ENCODE measurements at places on chromosomes 13 and 19.
A peak's percentile ranks its signal among the peaks of the same experiment; 100 is the strongest.

GRCh38 chr13:80141123-80141849 lies 199.6 kb downstream of the SPRY2 start:
- peak; percentile 50 for DNase-seq

GRCh38 chr19:15324791-15325519 lies 7.4 kb downstream of the BRD4 start:
- DNase-seq: no peak

GRCh38 chr19:38383743-38384142 lies 4.1 kb downstream of the GGN start:
- no peak for DNase-seq

DNA sequence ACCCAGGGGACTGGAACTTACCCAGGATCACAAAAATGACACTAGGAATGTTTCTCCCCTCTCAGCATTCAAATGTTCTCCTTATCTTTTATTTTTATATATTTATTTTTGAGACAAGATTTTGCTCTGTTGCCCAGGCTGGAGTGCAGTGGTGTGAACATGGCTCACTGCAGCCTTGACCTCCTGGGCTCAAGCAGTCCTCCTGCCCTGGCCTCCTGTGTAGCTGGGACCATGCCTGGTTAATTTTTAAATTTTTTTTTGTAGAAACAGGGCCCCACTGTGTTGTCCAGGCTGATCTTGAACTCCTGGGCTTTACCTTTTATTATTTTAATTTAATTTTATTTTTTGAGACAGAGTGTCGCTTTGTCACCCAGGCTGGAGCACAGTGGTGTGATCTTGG lies 108.2 kb downstream of the PCCA start:
- no peak for DNase-seq

- DNase-seq: no peak
These were observed 2.8 kb upstream of the ICAM1 start for GRCh38 chr19:10268071-10268470.

DNA sequence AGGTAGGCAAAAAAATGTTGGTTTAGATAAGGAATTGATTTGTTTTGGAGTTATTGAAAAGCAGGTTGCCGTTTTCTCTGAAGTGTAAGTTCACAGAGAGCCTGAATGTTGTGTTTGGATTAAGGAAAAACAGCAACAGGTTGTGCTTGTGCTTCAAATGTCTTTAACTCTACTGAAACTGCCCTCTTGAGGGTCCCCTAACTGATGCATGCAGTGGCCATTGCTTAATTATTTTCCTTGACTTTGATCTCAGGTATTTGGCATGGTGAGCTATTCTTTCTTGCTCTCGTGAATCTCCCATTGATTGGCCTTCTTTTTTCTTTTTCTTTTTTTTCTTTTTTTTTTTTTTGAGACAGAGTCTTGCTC lies 3.2 kb downstream of the GARRE1 start:
- no peak for DNase-seq

Measured in hippocampal formation (tissue), 2 donors.